Amniotic stem cell (primary cell): ENCODE measurements at places on chromosomes 3 and 15.

- no peak for DNase-seq
Observed at GRCh38 chr3:49199239-49199899, 28.0 kb downstream of the KLHDC8B start.

DNA sequence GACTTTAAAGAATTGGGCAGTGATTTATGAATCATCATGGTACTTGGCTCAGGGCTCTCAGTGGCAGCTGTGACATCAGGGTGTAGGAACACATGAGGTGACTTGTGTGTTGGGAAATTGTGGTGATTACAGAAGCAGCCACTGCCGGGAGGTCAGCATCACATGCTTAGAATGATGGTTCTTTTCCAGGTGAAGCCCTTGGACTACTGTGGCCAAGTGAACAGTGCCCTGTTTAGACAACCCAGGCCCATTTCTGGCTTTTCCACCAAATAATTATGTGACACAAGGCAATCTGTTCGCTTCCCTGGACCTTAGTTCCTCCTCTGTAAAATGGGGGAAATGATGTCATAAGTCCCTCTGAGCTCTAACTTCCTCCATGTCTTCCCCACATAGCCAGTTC lies 139.7 kb upstream of the ROPN1 start:
- DNase-seq = no peak

DNA sequence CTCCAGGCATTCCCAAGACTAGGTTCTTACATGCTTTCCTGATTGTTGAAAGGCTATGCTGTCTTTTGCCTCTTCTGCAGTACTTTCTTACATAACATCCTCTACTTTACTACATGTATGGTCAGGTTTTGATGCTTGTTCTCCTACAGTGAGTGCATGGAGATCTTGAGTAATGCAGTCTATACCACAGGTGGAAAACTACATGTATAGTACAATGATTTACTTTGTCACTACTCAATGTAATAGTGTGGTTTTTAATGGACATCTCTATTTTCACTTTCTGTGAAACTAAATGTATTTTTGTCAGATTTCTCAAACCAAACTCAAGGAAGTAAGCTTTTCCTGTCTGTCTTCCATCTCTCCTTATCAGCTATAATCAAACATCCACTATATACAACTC lies 657.0 kb downstream of the TUSC7 start:
- DNase-seq = no peak

DNA sequence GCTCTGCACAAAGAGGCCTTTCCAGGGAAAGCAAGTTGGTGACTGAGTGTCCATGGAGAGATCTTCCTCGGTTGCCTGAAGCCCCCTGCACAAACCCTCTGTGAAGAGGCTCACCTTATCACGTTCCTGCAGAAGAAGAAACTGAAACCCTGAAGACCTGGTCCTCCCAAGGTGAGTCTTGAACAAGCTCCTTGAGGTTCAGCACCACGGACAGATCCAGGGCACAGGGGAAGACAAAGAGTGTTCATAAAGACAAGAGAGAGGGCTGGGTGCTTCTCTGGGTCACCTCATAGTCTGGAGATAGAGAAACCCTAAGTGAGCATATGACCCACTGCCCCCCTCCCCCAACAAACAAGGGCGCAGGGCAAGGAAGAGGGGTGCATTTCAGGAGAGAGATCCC lies 21.7 kb upstream of the TBC1D21 start:
- peak; percentile 25 for DNase-seq

- DNase-seq = no peak
Observed at GRCh38 chr15:62900071-62900802, 142.3 kb upstream of the TPM1 start.

DNA sequence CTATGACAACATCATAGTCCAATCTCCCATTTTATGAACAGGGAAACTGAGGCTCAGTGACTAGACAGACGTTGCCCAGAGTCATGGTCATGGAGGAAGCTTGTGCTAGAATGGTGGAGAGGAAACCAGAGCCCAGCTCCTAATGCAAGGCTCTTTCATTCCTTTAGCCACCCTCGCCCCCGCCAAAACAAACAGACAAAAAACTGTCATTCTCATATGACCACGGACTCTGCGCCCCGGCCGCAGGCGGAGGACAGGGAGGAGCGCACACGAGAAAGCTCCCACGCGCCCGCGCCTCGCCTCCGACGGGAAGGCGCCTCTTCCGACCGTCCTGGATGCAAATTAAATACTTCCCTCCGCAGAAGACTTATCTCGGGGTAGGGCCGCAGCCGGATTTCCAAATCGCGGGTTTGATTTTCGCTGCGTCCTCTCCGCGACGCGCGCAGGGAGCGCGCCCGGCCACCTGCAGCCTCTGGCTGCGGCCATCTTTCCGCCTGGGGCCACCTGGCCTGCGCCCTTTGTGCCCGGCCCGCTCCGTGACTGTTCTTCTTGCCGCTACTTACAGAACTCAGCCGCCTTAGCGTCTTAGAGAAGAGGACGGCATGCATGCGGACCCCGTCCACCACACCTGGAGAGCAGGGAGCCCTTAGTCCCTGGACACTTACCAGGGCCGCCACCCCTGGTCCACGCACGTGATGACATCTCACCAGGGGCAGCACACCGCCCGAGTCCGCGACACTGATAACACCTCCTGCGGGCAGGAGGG lies 670 bp upstream of the ATP13A3 start:
- no peak for DNase-seq

- no peak for DNase-seq
Observed at GRCh38 chr3:69016901-69017300, 3.4 kb upstream of the EOGT start.

- no peak for DNase-seq
Observed at GRCh38 chr15:72222393-72222792, 8.6 kb downstream of the PKM start.

GRCh38 chr15:69451951-69452691 lies 497 bp upstream of the RPLP1 start:
- no peak for DNase-seq

DNA sequence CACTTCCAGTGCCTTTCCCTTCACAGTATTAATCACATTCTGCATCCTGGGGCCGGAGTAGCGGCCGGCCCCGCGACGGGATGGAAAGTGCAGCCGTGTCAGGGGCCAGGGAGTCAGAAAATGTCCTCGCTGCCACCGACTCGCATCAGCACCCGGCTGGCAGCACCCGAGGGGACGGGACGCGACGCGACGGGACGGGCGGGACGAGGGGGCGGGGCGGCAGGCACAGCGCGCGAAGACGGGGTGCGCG lies 353 bp downstream of the ATG3 start:
- no peak for DNase-seq
